Globus pallidus (tissue), 1 donor: ENCODE measurements at places on chromosomes 6 and 20.

DNA sequence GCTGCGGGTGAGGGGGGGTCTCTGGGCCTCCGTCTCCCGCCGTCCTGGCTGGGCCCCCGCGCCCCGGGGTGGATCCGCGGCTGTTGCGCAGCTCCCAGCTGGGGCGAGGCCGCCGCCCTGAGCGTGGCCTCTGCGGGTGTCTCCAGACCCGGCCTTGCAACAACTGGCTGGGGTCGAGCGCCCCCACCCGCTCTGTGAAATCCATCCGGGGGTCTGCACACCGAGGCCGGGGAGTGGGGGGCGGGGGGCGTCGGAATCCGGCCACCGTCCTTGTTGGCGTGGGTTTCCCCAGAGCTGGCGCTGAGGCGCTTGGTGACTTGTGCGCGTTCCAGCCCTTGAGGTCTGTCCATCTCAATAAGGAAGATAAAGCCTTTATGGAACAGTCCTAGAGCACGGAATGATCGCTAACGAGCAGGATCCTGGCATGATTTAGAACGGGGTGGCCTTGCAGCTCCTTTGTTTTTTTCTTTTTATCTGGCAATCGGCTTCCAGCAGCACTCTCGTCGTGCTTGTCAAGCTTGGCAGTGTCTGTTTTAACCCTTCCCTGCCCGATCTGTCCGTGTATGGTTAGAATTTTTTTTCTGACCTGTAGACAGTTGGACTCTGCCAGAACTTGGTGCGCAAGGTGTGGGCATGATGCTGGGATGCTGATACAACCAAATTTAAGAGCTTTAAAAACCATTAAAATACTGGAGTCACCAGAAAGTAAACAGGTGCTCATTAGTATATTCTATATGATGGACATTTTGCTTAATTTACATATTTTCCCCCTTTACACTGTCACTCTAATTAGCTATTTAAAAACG lies 675 bp downstream of the DSTN start:
- peak; percentile 55 for DNase-seq

- DNase-seq: peak; percentile 79
Observed at GRCh38 chr6:28252009-28252975, at the start of gene ZKSCAN4. Gene ZKSCAN4 (minus strand): TSS chr6:28252269. CDS start chr6:28251980, 289 bp downstream.

DNA sequence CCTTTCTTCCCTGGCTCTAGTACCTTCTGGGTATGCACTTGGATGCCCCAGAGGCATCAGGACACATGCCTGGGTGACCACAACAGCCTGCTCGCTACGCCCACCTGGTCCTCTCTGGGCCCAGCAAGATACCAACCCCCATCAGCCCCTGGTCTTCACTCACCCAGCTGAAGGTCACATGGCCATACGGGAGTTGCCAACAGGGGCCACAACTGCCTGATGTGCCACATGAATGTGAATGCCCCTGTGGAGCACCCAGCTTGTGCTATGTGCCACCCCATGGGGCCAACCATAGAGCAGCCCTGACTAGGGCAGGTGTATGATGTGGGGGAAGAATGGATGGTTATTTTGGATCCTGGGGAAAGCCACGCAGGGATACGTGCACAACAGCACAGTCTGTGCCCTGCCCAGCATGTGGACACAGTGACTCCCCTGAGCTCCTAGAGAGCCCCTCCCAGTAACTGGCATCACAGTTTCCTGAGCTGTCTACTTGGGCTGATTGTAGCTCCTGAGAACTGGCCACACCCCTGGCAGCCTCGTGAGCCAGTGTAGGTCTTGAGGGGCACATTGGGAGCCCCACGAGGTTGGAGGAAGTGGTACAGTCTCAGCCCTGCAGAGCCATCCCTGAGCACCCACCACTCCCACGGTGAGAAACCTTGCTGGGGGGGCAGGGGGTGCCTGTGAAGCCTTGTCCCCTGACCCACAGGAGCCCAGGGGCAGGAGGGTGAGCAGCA lies 10.5 kb upstream of the PCMTD2 start:
- no peak for DNase-seq

- DNase-seq: no peak
Observed at GRCh38 chr20:37672143-37672542, 21.7 kb upstream of the CTNNBL1 start.

DNA sequence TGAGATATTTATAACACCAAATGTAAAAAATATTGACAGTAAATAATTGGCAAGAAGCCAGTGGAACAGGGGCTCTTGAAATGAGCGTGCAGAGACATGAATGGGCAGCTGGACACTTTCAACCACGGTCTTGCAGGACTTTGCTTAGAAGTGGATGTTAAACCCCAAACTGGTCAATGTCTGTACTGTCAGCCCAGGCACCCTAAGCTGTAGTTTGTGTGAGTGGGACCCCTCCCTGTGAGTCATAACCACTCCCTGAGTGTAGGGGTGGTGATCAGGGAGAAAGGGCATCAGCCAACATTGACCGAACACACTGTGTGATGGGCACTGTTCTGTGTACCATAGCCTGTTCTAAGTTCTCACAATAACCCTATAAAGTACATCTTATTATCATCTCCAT lies 108.6 kb downstream of the FIG4 start:
- no peak for DNase-seq

DNA sequence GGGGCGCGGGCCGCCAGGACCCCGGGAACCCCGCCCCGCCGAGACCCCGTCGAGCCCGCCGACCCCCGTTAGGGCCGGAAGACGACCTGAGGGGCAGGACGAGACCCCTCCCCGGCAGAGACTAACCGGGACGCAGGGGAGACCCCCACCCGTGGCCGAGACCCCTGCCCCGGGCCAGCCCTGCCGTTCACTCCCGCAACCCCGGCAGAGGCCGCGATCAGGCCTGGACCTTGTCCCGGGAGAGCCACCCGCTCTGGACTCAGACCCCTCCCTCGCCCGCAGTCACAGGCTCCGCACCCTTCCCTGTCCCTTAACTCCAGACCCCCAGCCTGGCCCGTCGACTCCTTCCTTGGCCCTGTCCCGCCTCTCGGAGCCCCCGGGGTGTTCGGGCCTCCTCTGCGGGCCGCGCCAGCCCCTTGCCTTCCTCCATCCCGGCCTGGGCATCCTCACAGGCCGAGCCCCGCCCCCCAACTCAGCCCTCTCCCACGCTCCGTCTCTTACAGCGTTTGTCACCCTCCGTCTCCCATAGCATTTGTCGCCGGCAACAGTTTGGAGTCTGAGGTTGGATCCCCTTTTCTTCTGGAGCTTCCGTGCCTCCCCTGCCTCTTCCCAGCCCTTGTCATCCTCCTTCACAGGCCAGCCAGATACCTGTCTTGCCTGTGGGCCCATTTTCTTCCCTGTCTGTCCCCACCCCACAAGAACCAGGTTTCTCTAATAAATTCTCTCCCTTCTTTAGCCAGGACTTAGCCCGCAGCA lies 569 bp downstream of the TCEA2 start:
- DNase-seq: no peak

GRCh38 chr6:41658636-41659035 lies 20.4 kb downstream of the MDFI start:
- no peak for DNase-seq

GRCh38 chr6:166415833-166416347 lies 33.1 kb upstream of the MPC1 start:
- no peak for DNase-seq

DNA sequence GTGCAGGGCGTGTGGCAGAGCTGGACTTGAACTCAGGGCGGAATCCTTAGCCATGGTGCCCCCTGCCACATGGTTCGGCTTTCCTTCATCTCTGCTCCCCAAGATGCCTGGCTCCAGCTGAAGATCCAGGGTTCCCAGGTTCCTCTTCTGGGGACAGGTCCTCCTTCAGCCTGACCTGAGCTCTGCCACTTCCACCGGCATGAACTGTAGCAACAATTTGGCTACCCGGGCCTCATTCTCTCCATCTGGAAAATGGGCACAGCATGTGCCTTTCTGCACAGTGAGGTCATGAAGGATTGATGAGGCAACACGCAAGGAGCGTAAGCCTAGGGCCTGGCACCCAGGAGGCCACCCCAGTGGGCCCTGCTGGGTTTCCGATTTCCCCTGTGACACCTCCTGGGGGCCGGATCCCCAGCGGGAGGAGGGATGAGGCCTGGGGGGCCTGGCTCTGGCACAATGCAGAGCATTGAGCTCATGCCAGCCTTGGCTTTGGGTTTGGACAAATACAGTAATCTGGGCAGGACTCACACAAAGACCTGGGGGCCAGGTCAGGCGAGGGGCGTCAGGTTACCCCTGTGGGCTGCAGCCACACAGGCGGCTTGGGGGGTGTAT lies 74.0 kb downstream of the CEBPB start:
- no peak for DNase-seq

DNA sequence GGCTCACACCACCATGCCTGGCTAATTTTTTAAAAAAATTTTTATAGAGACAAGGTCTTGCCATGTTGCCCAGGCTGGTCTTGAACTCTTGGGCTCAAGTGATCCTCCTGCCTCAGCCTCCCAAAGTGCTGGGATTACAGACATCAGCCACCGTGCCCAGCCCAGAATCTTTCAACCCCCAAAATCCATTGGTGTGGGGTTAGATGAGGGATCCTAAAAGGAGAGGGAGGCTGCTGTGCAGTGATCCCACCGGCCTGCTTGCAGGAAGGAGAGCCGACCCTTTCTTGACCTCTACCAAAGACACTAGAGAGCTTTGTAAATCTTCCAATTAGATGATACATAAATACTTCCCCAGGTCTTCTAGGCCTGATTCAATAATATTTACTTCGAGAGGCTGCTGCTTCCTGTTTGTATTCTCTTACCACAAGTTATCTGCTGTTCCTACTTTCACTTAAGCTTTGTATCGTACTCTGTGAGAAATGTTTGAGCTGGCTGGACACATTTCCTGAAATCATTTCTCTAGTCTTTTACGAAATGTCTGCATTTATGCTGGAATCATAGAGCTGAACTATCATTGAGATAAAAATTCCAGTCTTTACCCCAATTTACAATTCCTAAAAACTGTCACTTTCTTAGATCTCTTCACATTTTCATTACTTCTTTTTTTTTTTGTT lies 49.3 kb upstream of the IER3 start:
- DNase-seq: peak; percentile 32

GRCh38 chr6:97293198-97293696 lies 10.2 kb upstream of the MMS22L start:
- DNase-seq: no peak

DNA sequence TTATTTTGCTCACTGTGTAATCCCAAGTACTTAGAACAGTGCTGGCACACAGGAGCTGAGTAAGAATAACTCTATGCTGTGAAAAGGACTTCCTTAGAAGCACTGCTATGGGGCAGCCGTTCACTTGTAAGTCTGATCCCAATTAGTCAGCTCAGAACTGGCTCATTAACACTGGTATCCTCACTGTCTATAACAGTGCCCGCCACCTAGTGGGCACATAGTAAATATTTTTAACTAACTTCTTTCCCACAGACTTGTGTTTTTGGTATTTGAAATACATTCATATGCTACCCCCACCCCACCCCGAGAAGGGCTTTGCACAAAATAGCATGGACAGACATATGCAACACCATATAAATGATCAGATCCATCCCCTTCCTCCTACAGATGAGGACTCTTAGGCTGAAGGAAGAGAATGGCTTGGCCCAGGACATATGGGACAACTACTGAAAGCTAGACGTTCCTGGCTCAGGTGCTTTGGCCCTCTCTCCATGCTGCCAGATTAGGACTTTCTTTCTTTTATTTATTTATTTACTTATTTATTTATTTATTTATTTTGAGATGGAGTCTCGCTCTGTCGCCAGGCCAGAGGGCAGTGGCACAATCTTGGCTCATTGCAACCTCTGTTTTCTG lies 47.1 kb downstream of the DST start:
- DNase-seq: peak; percentile 57

- DNase-seq: no peak
Observed at GRCh38 chr20:45892828-45893500, 1.8 kb downstream of the CTSA start.

- DNase-seq: no peak
Observed at GRCh38 chr20:10465135-10465534, 30.0 kb downstream of the SLX4IP start.

GRCh38 chr6:136549300-136550044 lies 750 bp downstream of the MAP7 start:
- DNase-seq: peak; percentile 58

GRCh38 chr6:43215066-43215465 lies 14.2 kb downstream of the DNPH1 start:
- DNase-seq: no peak
